HepG2 (cell line): ENCODE measurements at places on chromosomes 1 and 21.

DNA sequence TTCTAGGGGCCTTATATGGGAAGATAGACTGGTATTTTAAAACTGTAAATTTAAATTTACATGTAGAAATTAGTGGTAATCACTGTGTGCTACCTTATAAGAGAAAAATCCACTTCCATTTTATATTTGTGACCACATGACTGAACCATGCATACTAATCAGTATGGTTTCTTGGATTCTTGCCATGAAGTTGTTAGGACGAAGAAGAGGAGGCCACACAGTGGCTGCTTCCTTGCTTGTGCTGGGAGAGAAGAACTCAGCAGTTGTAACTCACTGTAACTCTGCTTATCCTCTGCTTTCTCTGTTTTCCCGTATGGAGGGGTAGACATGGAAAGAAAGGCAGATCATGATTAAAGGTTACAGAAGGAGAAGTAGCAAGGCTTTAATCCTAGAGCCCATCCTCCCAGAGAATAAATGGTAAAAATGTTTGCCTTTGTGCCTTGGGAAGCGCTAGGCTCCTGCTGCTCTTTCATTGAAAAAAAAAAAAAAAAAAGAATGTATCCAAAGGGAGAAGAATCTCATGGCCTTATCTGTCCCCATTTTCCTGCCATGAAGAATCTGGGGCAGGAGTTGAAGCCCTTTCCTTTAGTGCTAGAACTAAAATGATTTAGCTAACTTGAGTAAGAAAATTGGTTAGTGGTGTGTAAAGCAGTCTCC lies 32.4 kb downstream of the KCTD3 start:
- no peak for DNase-seq

- no peak for DNase-seq
These were observed 2.2 kb upstream of the NBPF1 start for GRCh38 chr1:16615253-16616252.

- no peak for DNase-seq
These were observed 82.9 kb upstream of the CXADR start for GRCh38 chr21:17429936-17430335.

GRCh38 chr1:234372011-234372757 lies 1.1 kb upstream of the COA6 start:
- no peak for DNase-seq

GRCh38 chr21:25967901-25968438 lies 202.6 kb downstream of the APP start:
- DNase-seq: no peak

- DNase-seq: no peak
These were observed 333.7 kb downstream of the PCP4 start for GRCh38 chr21:40200946-40201345.
